Astrocyte of the spinal cord (primary cell): ENCODE measurements at places on chromosomes 4 and X.

DNA sequence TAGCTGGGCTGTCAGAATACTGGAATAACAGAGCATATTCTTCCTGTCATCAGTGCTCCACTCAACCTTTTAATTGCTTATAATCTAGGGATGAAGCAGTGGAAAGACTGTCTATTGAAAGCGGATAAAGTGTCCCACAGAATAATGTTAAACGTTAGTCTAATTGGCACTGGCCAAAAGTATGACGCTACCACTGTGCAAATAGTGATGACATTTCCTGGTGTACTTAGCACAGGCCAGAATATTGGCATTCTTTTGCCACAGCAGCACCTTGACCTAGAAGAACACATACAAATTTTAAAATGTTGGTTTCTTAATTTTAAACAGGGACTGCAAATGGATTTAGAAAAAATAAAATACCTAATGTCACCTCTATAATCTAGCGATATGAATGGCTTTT lies 635.2 kb upstream of the SPANXN1 start:
- DNase-seq, result no peak

- no peak for DNase-seq
Measured at GRCh38 chr4:128913228-128913627, 103.7 kb downstream of the JADE1 start.

DNA sequence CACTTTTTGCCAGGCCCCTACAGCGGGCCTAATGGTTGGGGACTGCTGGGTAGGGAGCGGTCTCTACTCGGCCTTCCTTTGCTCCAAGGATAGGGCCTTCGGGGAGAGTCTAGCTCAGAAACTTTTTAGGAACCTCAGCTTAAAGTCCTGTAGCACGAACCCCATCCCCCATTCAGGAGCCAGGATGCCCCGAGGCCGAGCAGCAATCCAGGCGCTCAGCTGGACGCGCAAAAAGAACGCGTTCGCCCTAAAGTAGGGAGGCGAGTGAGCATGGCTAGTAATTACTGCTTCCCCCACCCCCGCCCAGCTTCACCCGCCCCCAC lies 9.7 kb downstream of the POU4F2 start:
- DNase-seq, result no peak

DNA sequence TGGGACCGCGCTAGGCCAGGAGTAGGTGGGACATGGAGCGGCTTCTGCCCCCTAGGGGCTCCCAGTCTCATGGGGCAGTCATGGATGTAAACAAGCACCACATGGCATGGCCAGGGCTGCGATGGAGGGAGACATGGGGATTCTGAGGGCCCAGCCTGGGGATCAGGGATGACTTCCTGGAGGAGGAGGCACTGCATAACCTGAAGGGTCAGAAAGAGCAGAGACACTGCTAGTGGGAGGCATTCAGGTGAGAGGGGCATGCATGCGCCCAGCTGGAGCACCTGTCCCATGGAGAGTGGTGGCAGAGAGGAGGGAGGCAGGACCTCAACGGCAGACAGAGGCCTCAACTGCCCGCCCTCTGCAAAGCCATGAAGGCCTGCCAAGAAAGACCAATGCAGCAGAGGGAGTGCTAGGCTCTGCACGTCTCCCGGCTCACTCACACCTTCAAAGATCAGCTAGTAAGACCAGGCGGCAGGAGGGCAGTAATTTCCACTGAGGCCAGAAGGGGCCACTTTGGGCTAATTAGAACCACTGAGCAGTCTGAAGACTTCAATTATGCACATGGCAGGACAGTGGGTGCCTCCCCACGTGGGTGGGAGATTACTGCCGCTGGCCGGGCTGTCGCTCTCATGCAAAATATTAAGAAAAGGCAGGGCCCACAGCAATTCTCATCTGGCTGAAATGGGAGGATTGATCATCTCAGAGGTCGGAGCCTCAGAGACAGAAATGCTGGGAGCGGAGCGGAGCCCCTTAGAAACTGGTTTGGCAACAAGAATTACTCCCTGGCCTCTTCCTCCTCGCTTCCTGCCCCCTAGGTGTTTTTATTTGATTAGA lies 69.6 kb downstream of the PPP2R2C start:
- DNase-seq, result no peak

GRCh38 chrX:134654398-134655012 lies 3.8 kb downstream of the PLAC1 start:
- no peak for DNase-seq

GRCh38 chr4:142161086-142161485 lies 524.7 kb downstream of the IL15 start:
- DNase-seq, result no peak

DNA sequence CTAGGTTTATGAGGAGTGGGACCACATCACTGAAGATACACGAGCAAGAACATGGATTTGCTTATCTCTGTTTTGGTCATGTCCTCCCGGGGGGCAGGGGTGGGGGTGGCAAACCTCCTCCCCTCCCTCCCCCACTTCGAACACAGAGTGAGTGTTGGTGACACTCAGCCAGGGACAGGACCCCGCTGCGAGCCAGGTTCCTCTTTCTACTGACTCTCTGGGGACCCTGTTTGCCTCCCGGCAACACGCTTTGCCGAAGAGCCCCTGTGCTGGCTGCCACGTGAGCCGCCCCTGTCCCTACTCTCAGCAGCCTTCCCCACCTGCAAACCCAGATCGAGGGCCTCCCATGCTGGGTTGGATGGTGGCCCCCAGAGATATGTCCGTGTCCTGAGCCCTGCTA lies 34.7 kb downstream of the P2RY8 start:
- DNase-seq, result no peak

DNA sequence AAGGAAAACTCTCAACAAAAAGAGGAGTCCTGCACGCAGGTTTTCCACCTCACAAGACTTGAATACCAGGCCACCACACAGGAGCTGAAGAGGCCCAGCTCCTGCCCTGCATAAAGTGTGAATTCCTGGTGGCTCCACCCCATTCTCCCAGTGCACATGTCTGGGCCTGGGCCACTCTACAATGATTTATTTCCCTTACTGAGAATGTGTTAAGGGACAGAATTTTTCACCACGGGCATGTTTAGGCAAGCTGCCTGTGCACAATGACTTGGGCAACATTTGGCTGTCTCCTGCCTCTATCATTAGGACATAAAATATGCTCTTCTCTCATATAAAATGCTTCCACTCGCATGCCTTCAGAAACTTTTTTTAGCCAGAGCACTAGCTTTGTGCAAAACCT lies 197.1 kb downstream of the SLC7A11 start:
- DNase-seq, result no peak

GRCh38 chr4:164888096-164888715 lies 11.2 kb downstream of the APELA start:
- DNase-seq, result no peak

DNA sequence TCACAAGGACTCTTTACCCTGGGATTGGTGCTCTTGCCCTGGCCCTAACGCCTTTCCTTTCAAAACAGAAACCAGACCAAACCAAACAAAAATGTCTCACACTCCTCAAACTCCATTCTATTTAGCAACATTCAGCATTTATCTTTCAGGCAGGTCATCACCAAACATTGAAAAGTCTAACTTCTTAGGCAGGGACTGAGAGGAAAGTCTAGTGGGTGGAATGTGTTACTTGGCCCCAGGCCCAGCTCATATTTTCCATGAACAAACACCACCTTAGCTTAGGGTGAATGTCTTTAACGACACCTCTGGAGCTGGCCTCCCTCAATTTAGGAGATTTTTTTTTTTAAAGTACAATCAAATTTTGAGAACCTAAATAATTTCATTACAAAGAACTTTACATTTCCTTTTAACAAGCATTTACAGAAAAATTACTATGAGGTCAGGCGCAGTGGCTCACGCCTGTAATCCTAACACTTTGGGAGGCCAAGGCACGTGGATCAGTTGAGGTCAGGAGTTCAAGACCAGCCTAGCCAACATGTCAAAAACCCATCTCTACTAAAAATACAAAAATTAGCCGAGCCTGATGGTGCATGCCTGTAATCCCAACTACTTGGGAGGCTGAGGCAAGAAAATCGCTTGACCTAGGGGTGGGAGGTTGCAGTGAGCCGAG lies 10.2 kb upstream of the N4BP2 start:
- peak; percentile 69 for DNase-seq
